GM12864 (cell line): ENCODE measurements at places on chromosomes 7 and 10.

DNA sequence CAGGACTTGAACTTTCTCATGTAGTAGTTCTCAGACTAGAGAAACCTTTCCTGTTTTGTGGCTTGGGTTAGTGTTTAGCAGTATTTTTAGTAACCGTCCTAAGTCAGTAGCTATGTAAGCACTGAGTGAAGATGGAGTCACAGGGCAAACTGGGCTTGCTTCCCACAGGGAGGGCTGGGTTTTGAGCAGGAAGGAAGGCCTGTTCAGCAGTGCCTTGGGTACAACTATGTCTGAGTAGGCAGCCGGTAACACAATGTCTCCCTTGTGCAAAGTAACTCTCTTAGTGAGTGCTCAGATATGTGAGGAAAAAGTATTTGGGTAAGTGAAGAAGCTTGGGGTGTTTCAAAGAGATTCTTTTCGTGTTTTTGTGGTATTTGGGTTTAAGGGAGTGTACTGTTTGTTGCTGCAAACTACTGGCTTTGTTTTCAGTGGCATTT lies 96.4 kb downstream of the CCSER2 start:
- DNase-seq: no peak

GRCh38 chr7:139034855-139035585 lies 822 bp downstream of the ZC3HAV1L start:
- no peak for DNase-seq

DNA sequence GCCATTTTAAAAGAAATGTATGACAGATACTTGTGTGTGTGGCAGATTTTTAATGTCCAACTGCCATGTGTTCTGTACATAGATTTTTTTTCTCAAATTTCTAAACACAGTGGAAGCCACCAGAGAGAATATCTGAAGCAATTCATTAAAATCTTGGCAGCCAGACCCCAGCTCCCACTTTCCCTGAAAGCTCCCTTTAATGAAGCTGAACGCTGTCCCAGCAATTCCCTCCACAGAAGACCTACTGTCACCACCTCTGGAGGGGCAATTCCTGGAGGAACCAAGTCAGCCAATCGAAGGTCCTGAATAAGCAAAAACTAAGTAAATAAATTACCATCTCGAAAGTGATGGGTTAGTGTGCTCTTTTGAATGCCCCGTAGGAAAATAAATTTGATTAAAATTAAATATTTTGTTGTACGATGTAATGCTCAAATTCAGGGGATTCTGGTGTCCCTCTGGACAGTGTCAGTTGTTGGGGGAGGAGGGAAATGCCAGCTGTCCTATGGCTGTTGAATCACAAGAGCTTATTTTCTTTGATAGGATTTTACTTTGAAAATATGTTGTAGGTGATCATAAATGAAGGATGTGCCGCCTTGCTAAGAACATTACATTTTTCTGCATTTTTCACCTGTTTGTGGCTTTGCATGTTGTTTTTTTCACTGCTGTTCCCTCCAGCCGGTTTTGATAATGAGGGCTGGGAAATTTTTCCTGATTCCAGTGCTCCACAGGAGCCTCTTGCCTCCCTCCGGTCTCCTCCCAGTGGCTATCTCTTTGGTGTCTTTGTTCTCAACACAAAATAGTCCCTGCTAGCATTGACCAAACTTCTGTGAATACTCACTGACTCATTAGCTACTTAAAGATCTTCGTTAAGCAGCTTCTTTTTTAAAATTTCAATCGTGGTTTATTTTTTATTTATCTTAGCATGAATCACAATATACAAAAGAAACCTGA lies 9.2 kb upstream of the GSAP start:
- DNase-seq: no peak

DNA sequence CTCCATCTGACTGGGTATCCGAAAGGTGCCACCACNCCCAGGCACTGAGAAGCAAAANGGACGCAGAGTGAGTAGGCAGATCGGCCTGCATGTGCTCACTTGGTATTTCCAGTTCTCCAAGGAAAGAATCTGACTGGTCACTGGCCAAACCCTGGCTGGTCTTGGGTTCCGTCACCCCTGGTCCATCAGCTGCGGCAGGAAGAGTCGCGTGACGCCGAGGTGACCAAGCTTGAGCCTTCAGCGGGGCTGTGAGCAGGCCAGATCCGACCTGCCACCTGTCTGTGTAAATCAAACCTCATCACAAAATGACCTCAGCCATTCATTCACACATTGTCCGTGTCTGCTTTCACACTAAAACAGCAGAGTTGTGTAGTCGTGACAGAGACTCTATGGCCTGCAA lies 28.8 kb upstream of the CHST15 start:
- DNase-seq: no peak

DNA sequence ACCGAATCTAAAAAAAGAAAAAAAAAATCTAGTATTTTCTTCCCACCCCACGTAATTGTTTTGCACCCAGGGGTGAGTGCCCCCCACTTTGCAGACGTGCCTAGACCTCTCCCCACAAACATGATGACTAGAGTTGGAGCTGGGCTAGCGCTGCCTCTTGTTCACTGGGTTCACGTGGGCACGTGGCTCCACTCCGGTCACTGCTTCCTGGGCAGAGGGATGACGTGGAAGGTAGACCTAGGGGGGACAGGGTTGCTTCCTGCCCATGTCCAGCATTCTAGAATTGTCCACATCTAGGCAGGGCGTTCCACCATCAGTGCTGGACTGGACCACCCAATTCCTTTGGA lies 861 bp upstream of the LIMK1 start:
- DNase-seq: no peak

DNA sequence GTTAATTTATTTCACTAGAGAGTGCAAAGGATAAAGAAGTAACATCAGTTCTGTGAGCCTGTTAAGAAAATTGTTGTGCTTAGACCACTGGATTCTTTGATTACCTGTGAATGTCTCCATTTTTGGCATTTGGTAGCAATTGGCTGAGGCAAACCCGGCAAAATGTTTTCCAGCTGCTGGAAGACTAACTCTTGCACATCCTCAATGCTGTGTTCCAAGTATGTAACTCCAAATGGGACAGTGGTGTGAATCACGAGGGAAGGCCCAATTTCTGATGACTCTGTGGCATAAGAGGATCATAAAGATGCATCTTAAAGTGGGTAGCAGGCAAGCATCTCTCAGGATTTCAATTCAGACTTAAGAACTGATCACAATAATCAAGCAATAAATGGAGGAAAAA lies 268.8 kb downstream of the RNLS start:
- no peak for DNase-seq

- no peak for DNase-seq
Measured at GRCh38 chr7:100380196-100380595, 6.9 kb downstream of the PILRA start.

- DNase-seq: no peak
Measured at GRCh38 chr10:44971935-44972757, 6.5 kb downstream of the DEPP1 start.

GRCh38 chr10:73493781-73494180 lies 2.0 kb downstream of the PPP3CB start:
- no peak for DNase-seq

GRCh38 chr10:37752334-37752875 lies 105.0 kb downstream of the ZNF248 start:
- no peak for DNase-seq

GRCh38 chr7:138662076-138662990 lies 38.8 kb downstream of the SVOPL start:
- no peak for DNase-seq

GRCh38 chr7:159147687-159148086 lies 3.0 kb upstream of the VIPR2 start:
- no peak for DNase-seq

- no peak for DNase-seq
Measured at GRCh38 chr7:133020496-133020895, 61.4 kb downstream of the CHCHD3 start.

DNA sequence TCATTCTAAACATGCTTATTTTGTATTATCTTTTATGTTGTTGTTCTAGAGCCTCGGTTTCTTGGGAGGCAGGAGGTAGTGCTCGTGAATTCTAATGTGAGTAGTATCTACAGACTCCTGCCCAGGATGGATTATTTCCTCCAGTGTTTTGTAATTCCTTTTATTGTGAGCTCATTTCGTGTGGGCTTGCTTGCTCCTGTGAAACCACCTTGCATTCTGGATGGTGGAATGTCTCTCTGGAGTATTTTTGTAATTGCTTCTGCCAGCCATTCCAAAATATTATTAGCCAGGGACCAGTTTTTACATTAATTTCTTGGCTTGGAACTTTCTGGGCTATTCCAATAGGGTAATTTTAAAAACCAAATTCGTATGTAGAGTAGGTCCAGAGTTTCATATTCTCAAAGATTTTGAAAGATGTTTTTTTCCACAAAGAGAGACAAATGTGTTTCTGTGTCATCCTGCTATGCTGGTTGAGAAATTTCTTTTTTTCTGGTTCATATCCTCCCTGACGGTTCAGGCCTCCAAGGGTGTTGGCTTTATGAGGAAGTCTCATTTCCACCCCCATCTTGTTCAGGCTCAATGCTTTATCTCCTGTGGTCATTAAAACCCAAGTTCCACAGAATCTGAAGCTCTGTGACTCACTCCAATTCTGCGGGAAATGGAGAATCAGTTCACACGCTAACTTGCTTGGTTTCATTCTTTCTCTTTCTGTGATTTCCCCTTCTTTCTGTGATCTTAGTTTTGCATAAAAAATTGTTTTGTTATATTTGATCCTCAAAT lies 41.7 kb upstream of the CALD1 start:
- DNase-seq: peak; percentile 5

- no peak for DNase-seq
Measured at GRCh38 chr7:119900996-119901672, 371.8 kb upstream of the KCND2 start.

- DNase-seq: no peak
Measured at GRCh38 chr10:126197036-126197543, 191.2 kb downstream of the ADAM12 start.

GRCh38 chr10:76252733-76253132 lies 821.3 kb downstream of the LRMDA start:
- no peak for DNase-seq

DNA sequence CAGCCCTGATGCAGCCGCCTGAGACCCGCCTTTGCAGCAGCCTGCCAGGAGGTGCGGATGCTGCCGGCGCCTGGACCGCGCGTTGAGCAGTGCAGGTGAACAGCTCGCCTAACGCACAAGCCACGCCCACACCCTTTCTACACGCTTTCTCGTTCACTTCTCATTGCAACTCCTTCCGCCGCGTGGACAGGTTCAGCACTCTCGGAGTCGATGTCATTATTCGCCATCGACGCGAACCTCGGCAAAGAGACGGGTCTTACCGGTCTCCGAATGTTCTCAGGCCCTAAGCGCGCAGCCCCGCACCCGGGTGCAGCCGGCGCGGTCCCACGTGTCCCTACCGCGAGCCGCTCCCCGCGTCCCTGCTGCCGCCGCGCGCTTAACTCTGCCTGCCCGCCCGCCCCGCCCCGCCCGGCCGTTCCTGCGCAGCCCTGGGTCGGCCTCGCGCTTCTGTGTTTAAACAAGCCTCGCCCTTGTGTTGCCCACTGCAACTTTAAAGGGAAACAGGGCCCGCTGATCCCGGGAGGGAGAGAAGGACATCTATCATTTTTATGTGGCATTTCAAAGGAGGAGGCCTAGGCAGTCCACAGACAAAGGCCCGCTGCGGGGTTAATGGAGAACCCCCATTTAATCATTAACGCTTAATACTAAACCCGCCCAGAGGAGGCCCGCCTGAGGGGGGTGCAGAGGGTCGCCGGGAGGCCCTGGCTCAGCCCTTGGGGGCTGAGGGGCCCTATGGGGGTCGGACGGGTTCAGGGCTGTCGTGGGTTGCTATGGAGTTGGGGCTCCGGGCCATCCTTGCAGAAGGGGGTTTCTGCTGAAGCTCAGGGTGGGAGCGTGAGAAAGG lies 128.5 kb downstream of the WDR11 start:
- no peak for DNase-seq

DNA sequence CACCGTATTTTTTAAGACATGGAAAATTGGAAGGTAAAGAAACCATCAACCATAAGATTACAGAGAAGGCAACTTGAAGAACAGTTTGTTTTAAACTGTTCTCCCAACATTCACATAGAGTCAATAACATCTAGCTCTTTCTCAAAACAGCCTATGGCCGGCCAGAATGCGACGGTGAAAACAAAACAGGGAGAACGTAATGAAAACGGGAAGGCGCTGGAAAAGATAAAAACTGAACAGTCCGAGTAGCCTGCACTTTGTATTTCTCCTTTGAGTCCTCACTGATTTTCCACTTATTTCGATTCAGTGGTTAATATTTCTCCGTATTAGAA lies 637 bp downstream of the MICU1 start:
- DNase-seq: no peak

DNA sequence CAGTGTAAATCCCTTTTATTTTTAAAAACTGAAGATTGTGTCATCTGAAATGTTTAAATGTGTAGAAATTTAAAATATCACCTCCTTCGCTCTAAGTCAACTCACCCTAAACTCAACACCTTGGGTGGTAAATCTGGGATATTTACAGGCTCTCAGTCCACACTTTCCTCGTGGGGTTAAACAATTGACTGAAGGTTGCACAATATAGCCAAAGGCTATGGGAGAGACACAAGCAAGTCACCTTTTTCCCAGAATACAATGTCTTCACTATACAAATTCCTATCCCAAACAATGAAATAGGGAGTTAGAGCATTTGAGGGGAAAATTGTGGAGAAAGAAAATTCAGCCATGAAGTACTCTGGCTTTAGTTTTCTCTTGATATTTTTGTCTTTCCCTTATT lies 32.7 kb upstream of the MAT1A start:
- DNase-seq: no peak

GRCh38 chr10:128365156-128365725 lies 239.0 kb upstream of the MKI67 start:
- DNase-seq: no peak

DNA sequence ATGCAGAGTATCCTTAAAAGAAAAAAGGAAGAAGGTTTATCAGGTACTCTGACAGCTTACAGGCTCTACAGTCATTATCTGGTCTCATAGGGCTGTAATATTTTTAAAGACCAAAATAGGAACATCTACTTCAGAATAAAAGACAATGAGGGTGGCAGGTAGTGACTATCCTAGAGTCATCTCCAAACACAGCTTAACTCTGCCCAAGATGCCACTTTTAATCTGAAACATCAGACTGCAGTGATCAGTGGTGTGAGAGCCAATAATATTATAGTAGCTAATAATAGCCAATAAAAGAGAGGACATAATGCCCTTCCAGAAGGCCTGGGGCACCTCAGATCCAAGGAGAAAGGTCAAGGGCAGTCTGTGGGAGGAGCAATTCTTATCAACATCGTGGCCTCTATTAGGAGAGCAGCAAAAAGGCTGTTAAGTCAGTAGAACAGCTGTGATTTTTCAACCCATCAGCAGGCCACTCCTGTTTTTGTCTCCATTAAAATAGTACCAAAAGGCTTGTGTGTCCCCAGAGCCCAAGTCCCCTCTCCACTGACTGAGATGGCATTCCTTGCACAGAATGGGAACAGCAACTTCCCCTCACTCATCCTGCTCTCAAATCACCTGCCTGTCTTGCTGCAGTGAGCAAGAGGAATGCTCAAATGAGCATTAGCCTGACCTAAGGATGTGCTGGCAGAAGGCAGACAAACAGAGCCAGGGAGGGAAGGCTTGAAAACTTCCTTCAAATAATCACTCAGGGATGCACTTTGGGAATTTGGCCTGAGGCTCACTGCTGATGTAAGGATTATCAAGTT lies 20.7 kb upstream of the SPOCK2 start:
- DNase-seq: no peak

- DNase-seq: no peak
Measured at GRCh38 chr10:6579183-6579903, 733 bp downstream of the PRKCQ start.

- no peak for DNase-seq
Measured at GRCh38 chr7:140042386-140042670, 20.4 kb downstream of the PARP12 start.

- DNase-seq: no peak
Measured at GRCh38 chr7:70577078-70577477, 554.9 kb upstream of the GALNT17 start.

- no peak for DNase-seq
Measured at GRCh38 chr7:149816267-149816751, 21.9 kb upstream of the ZNF862 start.

- no peak for DNase-seq
Measured at GRCh38 chr7:93851536-93851935, 39.0 kb downstream of the TFPI2 start.
